ENCODE measurements at places on chromosomes 5 and 9. TPM values are rescaled to one million over a fixed set of nuclear protein-coding genes. Genes with fewer than 3 reads are reported as not detected.

DNA sequence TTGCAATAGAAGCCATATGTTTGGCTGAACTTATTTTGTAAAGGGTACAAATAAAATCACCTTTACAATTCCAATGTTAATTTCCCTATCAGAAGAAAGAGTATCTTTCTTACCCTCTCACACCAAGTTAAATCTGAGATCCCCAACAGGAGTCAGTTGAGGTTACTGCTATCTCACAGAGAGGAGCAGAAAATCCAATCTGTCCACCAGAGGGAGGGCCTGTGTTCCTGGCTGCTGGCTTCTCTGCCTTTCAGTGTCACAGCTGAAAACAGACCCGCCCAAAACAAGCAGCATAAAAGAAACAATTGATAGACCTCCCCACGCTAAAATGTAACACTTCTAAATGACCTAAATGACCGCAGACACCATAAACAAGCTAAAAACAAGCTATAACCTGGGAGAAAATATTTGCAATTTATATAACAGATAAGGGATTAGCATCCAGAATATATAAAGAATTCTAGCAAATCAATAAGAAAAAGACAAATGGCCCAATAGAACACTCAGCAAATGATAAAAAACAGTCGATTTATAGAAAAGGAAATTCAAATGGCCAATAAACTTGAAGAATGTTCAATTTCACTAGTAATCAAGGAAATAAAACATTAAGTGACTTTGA lies 24.5 kb upstream of the MVB12B start:
- peak; percentile 50 for DNase-seq

GRCh38 chr9:69168709-69169217 lies 5.3 kb upstream of the TJP2 start:
- DNase-seq: peak; percentile 90

GRCh38 chr9:74414325-74414724 lies 82.8 kb upstream of the RORB start:
- no peak for DNase-seq

DNA sequence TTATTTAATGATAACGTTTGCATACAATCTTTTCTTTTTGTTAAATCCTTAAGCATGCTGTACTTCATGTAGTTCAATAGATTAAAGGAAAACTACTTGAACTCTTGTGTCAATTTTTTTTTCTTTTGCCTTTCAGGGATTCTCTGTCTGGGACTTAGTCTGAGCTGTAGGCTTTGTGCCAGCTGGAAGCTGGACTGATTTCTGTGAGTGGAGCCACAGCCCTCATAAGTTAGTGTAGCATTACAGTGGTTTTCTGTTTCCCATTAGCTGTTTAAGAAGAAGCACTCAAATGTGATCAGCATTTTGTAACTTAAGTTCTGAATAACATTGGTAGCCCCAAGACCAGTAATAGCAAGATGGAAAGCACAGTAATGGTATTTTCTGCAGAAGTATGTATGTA lies 330.6 kb upstream of the MEF2C start:
- DNase-seq: no peak

- DNase-seq: no peak
Observed at GRCh38 chr5:176486189-176486757, 38.1 kb downstream of the FAF2 start.

DNA sequence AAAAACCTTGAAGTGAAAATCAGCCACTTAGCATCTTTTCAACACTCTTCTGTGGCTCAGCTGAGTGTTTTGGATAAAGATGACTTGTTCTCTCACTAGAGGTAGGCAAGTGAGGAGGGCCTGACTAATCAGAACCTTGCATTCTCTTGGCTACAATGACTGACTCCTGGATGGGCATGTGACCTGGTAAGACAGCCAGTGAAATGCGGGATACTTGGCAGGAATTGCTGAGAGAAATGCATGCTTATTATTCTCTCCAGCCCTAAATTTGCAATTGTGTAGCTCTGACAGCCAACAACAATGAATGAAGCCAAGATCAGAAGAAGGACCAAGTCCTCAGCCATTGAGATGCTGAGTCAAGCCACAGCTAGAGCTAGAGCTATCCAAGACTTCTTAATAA lies 490.5 kb upstream of the ZNF608 start:
- no peak for DNase-seq

DNA sequence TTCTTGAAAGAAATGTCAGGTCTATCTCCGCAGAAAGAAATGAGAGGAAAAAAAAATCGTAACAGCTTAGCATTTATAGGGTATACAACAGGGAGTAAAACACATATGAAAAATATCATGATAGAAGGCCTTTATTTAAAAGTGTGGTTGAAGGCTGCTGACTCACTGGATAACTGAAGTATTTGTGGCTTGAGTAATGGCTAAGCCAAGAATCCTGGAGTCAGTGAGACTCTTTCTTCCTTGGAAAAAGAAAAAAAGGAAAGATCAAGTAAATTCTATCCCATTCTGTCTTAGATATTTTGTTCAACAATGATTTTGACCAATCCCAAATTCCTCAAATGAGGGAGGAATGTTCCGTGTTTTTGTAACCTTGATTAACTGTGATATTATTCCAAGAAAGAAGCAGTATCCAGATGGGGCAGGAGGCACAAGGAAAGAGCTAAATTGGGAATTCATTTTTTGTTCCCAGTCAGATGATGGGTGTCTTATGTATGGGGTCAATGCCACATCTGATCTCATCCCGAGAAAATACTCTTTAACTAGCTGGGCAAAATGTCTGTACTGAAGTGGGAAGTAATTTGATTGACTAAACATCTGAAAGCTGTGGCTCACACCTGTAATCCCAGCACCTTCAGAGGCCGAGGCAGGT lies 64.3 kb upstream of the MYO10 start:
- no peak for DNase-seq

DNA sequence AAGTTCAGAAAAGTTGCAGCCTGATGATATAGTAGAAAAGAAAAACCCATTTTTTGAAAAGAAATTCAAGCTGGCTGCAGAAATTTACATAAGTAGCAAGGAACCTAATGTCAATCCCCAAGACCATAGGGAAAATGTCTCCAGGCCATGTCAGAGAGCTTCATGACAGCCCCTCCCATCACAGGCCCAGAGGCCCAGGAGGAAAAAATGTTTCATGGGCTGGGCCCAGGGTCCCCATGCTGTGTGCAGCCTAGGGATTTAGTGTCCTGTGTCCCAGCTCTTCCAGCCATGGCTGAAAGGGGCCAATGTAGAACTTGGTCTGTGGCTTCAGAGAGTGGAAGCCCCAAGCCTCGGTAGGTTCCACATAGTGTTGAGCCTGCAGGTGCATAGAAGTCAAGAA lies 220.3 kb downstream of the CSNK1G3 start:
- DNase-seq: no peak

DNA sequence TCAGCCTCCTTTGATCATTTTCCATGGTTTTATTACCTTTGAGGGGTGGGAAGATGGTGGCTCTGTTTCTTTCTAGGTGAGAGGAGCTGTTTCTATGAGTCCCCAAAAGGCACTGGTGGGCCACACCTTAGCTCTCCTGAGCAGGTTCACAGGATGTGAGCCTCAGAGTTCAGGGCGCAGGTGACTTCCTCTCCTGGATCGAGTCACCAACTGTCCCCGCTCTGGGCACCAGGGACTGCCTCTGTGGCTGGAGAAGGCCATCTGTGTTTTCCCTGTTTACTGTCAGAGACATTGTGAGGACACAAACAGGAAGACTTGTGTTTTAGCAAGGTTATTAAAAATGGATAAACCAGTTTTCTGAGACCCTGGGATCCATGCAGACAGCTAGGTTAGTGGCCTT lies 68.5 kb downstream of the IL31RA start:
- no peak for DNase-seq

DNA sequence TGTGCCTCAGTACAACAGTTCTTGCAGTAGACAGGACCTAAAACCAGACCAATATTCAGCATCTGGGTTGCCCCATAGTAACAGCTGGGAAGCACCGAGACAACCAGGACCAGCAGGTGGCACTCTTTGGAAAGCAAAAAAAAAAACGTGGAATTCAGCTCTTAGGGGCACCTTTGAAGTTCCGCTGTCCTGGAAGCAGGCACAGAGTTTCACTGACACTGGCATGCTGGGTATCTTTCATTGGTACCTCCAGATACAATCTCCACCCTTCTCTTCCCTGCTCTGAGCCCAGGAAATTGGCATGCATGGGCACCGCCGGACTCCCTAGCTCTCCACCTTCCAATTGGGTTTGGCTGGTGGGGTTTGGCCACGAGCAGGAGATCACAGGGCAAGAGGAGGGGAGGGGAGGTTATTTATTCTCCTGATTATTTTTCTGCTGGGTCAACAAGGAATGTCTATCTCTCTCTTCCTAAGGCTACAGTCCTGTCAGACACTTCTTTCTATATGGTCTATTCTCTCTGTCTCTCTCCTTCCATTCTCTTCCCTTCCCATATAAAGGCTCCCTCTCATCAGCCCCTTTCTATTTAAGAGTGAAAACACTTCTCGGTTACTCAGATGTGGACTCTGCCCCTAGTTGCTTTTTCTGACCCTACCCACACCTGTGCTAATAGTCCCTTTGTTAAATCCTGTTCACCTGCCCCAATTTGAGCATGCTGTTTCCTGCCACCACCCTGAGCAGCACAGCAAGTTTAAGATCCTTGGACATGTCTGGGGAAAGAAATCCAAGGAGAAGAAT lies 1.9 kb upstream of the IDNK start:
- DNase-seq: peak; percentile 47

DNA sequence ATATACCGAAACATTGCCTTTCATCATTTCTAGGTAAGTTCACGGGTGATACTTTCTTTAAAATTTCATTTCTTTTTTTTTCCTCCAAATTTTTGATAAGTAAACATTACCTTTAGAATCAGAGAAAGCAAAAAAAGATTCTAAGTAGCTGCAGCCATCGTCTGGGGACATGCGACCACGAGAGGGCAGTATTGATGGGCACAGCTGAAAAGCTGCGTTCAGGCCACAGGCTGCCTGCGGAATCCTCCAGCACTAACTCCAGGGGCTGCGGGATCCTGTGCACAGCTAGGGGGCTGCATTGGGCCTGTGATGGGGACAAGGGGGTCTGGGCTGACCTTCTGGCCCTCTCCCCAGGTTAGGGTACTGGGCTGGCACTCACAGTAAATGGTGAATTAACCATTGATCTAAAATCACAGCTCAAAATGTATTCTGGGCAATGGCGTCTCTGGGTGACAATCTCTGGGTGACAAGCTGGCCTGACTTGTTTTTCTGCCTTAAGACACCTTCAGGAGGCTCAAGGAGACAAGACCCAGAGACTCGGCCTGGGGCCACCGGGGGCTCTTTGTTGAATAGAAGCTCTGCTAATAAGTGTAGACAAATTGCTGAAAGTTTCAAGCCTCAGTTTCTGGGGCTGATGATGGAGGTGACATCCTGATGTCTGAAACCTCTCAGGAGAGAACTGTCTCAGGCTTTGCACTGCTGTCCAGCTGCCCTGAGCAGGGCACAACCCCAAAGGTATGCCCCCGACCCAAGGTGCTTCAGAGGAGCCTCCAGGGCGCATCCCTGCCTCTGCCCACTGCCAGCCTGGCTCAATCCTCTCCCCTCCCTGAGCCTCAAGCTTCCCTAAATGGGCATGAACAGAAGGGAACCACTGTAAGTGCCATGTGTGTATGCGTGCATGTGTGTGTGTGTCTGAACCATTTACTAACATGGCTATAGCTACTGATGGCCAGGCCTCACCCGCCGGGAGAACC lies 44.3 kb upstream of the SARDH start:
- DNase-seq: peak; percentile 75

DNA sequence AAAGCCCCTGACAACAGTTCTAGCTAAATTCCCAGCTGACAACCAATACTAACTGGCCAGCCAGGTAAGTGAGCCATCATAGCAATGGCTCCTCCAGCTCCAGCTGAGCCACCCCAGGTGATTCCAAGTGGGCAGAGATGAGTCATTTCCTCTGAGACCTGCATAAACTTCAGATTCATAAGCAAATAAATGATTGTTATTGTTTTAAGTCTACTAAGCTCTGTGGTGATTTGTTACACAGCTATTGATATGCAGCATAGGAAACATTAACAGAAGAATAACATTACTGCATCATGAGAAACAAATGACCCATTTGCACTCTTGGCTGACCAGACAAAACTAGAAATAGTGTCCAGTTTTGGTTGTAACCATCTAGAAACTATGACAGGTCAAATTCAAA lies 60.3 kb downstream of the TTC39B start:
- no peak for DNase-seq

- no peak for DNase-seq
Observed at GRCh38 chr5:157682257-157682656, 10.9 kb downstream of the C5orf52 start.

GRCh38 chr5:143051244-143052058 lies 281.3 kb downstream of the ARHGAP26 start:
- no peak for DNase-seq

- DNase-seq: no peak
Observed at GRCh38 chr5:83556190-83556589, 84.6 kb downstream of the VCAN start.

GRCh38 chr5:82259172-82259800 lies 18.9 kb downstream of the RPS23 start:
- no peak for DNase-seq

- no peak for DNase-seq
Observed at GRCh38 chr5:51172903-51173626, 210.2 kb upstream of the ISL1 start.

DNA sequence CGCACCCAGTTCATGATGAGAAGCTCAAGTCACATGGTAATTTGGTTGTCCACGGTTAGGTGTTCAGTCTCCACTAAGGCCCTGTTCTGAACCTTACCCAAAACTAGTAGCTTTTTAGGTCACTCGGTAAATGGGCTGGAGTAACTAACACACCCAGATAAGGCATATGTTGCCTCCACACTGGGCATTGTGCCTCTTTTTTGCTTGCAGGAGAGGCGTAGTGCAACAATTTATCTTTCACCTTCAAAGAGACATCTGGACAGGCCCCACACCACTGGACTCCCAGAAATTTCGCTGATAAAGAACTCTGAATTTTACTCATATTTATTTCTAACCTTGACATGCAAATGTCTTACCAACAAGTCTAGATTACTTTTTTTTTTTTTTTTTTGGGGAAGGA lies 16.8 kb upstream of the PTGES start:
- DNase-seq: no peak

- DNase-seq: no peak
Observed at GRCh38 chr9:18451406-18451805, 22.5 kb upstream of the ADAMTSL1 start.

DNA sequence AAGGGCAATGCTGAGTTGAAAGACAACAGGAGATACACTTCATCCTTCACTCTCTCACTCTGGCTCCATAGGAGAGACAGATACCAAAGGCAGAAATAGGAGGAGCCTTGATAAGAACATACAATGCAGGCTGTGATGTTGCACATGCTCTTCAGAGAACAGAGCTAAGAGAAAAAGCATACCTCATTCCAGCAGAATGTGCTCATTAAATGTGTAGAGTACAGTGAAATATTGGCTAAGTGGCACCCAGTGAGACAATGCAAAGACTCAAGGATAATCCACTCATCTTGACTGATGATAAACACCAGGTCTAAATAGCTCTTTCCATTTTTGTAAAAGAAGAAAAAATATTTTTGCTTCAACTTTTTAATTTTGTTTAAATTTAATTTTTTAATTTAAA lies 139.7 kb downstream of the OR2K2 start:
- DNase-seq: no peak

LCP2 gene
- total RNA-seq: 212 TPM

ORM2 gene
- not detected for total RNA-seq

PRR7 gene
- total RNA-seq: 13.6 TPM

CSF2 gene
- 128 TPM for total RNA-seq

TCERG1 gene
- 99.4 TPM for total RNA-seq
